CD4-positive, CD25-positive, alpha-beta regulatory T cell (primary cell): ENCODE measurements at places on chromosomes 4 and X. TPM values are rescaled to one million over a fixed set of nuclear protein-coding genes. Genes with fewer than 3 reads are reported as not detected.

DNA sequence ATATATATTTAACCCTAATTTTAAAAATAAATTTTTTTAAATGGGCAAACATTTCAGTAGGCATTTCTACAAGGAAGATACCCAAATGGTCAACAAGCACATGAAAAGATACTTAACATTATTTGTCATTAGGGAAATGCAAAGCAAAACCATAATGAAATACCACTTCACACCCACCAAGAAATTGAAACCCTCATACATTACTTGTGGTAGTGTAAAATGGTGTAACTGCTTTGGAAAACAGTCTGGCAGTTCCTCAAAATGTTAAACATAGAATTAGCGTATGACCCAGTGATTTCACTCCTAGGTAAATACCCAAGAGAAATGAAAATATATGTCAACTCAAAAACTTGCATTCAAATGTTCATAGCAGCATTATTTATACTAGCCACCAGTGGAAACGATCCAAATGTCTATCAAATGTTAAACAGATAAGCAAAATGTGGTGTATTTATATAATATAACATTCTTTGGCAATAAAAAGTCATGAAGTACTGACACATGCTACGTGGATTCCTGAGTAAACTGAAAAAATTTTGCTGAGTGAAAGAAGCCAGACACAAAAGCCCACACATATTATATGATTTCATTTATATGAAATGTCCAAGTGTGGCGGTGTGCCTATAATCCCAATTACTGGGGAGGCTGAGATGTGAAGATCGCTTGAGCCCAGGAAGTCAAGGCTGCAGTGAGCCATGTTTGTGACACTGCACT is 16.6 kb downstream of the TRIM2 start:
- peaks cover 19% of the 10 kb centered on the region for H3K27me3 ChIP-seq
- peaks cover 22% of the 10 kb centered on the region for H3K4me1 ChIP-seq
- H3K4me3 ChIP-seq = no peak overlapping the region

GRCh38 chr4:102792361-102792936 is 31.7 kb upstream of the MANBA start:
- no peak for DNase-seq
- no peaks in the 10 kb centered on the region for H3K27me3 ChIP-seq
- H3K36me3 ChIP-seq = peaks cover 34% of the 10 kb centered on the region

DNA sequence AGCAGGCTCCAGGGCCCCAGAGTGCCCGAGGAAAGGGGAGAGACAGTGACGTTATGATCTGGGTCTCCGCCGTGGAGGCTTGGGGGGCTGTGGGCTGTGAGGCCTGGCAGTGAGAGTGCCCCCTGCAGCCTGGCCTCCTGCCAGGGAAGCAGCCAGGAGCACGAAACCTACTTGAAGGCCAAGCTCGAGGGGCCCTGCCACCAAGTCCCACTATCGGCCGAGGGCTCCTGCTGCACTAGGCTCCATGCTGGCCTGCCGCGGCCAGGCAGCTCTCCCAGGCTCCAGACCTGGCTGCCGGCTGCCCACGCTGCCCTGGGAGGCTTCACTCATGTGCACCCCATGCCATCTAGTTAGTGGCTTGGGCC is 18.7 kb downstream of the FLNA start:
- peaks cover 61% of the 10 kb centered on the region for H3K36me3 ChIP-seq
- no peak overlapping the region for H3K27ac ChIP-seq
- no peak for DNase-seq
- no peak overlapping the region for H3K4me3 ChIP-seq
- peaks cover 94% of the 10 kb centered on the region for H3K4me1 ChIP-seq

- H3K36me3 ChIP-seq = no peaks in the 10 kb centered on the region
- no peak overlapping the region for H3K27ac ChIP-seq
- no peaks in the 10 kb centered on the region for H3K4me1 ChIP-seq
- no peak for DNase-seq
- no peak overlapping the region for H3K4me3 ChIP-seq
These were observed 184.2 kb upstream of the HCCS start for GRCh38 chrX:10926891-10927290.

DNA sequence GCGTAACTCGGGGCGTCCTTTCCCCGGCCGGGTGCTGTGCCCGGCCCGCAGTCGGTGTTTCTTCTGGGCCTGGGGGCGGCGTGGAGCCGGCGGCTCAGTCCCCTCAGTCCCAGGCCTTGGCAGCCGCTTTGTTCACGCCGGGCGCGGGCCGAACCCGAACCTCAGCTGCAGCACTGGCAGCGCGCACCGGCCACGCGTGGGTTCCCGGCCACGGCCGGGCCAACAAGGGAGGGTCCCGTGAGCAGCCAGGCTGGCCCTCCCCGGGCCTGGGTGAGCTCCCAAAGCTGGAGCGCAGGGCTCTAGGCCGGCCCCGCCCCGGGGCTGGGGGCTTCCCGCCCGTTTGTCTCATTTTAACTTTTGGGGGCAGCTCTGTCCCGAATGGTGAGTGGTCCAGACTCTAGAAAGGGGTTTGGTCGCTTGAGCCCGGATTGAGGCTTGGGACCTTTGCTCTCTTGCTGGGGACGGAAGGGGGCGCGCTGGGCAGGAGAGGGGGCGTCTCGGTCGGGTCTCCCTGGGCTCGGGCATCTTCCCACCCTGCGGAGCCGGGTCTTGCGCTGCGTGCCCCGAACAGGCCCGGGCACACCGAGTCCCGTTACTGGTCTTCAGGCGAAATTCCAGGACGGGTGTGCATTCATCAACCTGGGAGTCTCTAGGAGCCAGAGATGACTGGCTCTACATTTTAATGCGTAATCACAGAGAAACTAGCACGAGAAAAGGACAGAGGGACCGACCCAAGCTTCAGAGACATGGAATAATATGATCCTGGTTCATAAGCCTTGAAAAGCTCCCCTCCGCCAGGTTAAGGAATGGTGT is 177.1 kb downstream of the CBR4 start:
- peaks cover 30% of the 10 kb centered on the region for H3K27me3 ChIP-seq
- peaks cover 16% of the 10 kb centered on the region for H3K4me1 ChIP-seq
- no peak overlapping the region for H3K27ac ChIP-seq
- H3K4me3 ChIP-seq = no peak overlapping the region
- H3K36me3 ChIP-seq = no peaks in the 10 kb centered on the region

GRCh38 chrX:66074920-66075879 is 35.3 kb upstream of the VSIG4 start:
- H3K27me3 ChIP-seq = no peaks in the 10 kb centered on the region
- H3K4me3 ChIP-seq = peak overlapping the region; percentile 70
- H3K27ac ChIP-seq = no peak overlapping the region
- peaks cover 11% of the 10 kb centered on the region for H3K4me1 ChIP-seq

- DNase-seq = no peak
- no peak overlapping the region for H3K27ac ChIP-seq
- no peaks in the 10 kb centered on the region for H3K4me1 ChIP-seq
- no peaks in the 10 kb centered on the region for H3K36me3 ChIP-seq
- H3K27me3 ChIP-seq = peaks cover 2% of the 10 kb centered on the region
- no peak overlapping the region for H3K4me3 ChIP-seq
These were observed 176.7 kb downstream of the NPFFR2 start for GRCh38 chr4:72208421-72209075.

GRCh38 chr4:139814323-139815015 is 148.8 kb downstream of the MGST2 start:
- DNase-seq = no peak
- peaks cover 5% of the 10 kb centered on the region for H3K27me3 ChIP-seq
- no peak overlapping the region for H3K27ac ChIP-seq
- no peaks in the 10 kb centered on the region for H3K36me3 ChIP-seq
- H3K4me3 ChIP-seq = no peak overlapping the region

DNA sequence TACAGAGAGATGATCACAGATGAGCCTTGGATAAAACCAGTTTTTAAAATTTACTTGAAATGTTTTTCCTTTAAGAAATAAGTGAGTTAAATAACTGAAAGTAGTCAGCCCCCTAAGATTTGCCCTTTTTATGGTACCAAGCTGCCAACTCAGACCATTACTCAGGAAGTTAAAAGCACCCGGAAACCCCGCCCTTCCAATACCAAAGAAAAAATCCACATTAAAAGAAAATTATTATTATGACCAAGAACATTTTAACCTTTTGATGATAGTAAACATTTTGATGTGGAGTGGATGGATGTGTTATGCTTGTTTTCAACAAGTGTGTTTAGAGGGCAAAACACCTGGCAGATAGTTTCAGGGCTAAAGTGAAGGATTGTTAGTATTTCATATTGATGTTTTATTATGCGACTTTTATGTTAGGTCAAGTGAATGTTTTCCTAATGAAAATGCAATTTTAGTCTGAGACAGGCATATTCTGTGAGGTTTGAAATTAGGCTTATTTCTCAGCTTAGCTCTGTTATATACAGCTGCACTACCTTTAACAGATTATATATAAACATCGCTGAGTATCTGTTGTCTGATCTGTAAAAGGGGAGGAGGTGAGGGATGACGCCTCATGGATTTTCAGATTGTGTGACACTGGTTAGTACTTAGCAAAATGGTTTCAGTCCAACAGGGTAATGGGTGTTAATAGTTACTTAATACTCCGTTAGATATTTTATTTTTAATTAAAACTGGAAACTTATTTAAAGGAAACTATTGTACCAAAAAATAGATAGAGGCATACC is 89.0 kb downstream of the KDM6A start:
- peak overlapping the region; percentile 47 for H3K27ac ChIP-seq
- no peaks in the 10 kb centered on the region for H3K36me3 ChIP-seq
- peak; percentile 44 for DNase-seq
- H3K4me3 ChIP-seq = peak overlapping the region; percentile 57
- no peaks in the 10 kb centered on the region for H3K27me3 ChIP-seq
- H3K4me1 ChIP-seq = peaks cover 46% of the 10 kb centered on the region

DNA sequence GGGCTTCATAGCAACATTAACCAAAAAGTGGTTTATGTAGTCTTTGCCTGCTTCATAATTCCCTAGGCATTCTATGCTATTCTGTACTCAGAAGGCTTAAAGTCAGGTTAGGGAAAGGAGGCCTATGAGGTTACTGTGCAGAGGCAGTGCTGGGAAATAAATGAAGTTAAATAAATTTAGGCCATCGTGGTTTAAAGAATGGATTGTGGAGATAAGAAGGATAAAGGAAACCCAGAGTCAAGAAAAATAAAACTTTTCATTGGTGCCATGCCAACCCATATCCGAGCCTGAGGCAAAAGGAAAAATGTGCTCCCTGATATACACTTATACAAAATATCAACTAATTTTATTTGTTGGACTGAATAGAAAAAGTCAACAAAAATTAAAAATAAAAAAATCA is 70.2 kb downstream of the AR start:
- no peaks in the 10 kb centered on the region for H3K27me3 ChIP-seq
- DNase-seq = no peak
- no peak overlapping the region for H3K27ac ChIP-seq

- no peak for DNase-seq
- peaks cover 2% of the 10 kb centered on the region for H3K27me3 ChIP-seq
- H3K36me3 ChIP-seq = no peaks in the 10 kb centered on the region
- no peak overlapping the region for H3K27ac ChIP-seq
These were observed 2.4 kb downstream of the MEPE start for GRCh38 chr4:87835197-87835596.

DNA sequence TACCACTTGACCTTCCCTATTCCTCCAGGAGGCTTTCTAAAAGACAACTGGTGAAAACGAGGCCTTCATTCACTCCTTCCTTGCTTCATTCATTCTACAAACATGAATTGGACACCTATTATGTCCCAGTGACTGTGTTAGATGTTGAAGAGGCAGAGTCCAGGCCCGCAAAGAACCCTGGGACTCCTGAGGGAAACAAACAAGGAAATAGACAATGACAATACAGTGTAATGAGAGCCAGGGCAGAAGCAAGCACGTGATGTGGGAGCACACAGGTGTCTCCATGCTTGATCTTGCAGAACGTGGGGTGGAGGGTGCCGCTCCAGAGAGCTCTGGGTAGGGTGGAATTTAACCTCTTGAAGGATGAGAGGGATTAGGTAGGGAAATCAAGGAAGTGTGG is 137.6 kb upstream of the KLF3 start:
- no peaks in the 10 kb centered on the region for H3K36me3 ChIP-seq
- no peak overlapping the region for H3K27ac ChIP-seq
- no peak for DNase-seq
- H3K4me1 ChIP-seq = peaks cover 28% of the 10 kb centered on the region
- H3K27me3 ChIP-seq = peaks cover 7% of the 10 kb centered on the region

DNA sequence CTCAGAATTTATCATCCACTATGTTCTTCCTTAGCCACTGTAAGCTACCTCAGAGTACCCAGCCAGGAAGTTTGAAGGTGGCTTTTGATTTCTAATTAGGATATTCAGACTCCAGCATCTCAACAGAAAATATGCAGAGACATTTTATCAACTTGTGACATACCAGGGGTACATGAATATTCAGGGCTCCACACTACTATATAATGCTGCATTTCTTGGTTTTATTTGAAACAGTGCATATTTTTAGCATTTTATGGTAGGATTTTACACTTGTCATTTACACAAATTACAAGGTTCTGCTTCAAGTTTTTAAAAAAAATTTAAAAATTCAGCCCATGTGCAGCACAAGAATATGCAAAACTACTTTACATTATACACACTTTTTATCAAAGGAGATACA is 124.7 kb downstream of the UBE2K start:
- no peak for DNase-seq
- no peak overlapping the region for H3K4me3 ChIP-seq
- H3K36me3 ChIP-seq = peaks cover 28% of the 10 kb centered on the region
- no peaks in the 10 kb centered on the region for H3K4me1 ChIP-seq
- no peaks in the 10 kb centered on the region for H3K27me3 ChIP-seq
- H3K27ac ChIP-seq = no peak overlapping the region

- no peak overlapping the region for H3K27ac ChIP-seq
- DNase-seq = no peak
- no peak overlapping the region for H3K4me3 ChIP-seq
- no peaks in the 10 kb centered on the region for H3K36me3 ChIP-seq
- no peaks in the 10 kb centered on the region for H3K4me1 ChIP-seq
- H3K27me3 ChIP-seq = no peaks in the 10 kb centered on the region
These were observed 283.6 kb downstream of the ARHGAP10 start for GRCh38 chr4:148015468-148015867.

GRCh38 chr4:8610858-8611616 is 18.5 kb downstream of the CPZ start:
- no peak for DNase-seq
- no peaks in the 10 kb centered on the region for H3K4me1 ChIP-seq
- H3K27ac ChIP-seq = no peak overlapping the region
- no peaks in the 10 kb centered on the region for H3K36me3 ChIP-seq

SOD3 gene
- not detected for total RNA-seq

ODAM gene
- total RNA-seq = not detected

CSAG1 gene
- total RNA-seq = not detected

FRMD7 gene
- not detected for total RNA-seq

CT45A3 gene
- not detected for total RNA-seq

LUZP4 gene
- not detected for total RNA-seq

SPON2 gene
- 23.9 TPM for total RNA-seq

LCORL gene
- 11.3 TPM for total RNA-seq

MOB1B gene
- 17.7 TPM for total RNA-seq

C1GALT1C1 gene
- 6.1 TPM for total RNA-seq

IL1RAPL1 gene
- not detected for total RNA-seq

CT55 gene
- not detected for total RNA-seq

KDR gene
- not detected for total RNA-seq

DHX15 gene
- 169 TPM for total RNA-seq

MMGT1 gene
- total RNA-seq = 31.0 TPM

SCLT1 gene
- total RNA-seq = 33.3 TPM

XG gene
- total RNA-seq = not detected
